ENCODE measurements at places on chromosomes 13 and 19. TPM values are rescaled to one million over a fixed set of nuclear protein-coding genes. Genes with fewer than 3 reads are reported as not detected.

The TRPM4 gene
- 18.6 TPM for total RNA-seq

The B9D2 gene
- total RNA-seq, result 2.5 TPM

The PLD3 gene
- 56.8 TPM for total RNA-seq

The ZNF880 gene
- total RNA-seq, result 20.4 TPM

The PSG2 gene
- total RNA-seq, result not detected

The KANK3 gene
- 2.9 TPM for total RNA-seq

The CYP2A7 gene
- total RNA-seq, result not detected

The KLK3 gene
- total RNA-seq, result not detected

The TSSK6 gene
- 0.57 TPM for total RNA-seq

The R3HDM4 gene
- 68.6 TPM for total RNA-seq

The CAPN12 gene
- total RNA-seq, result 1.5 TPM

The KASH5 gene
- not detected for total RNA-seq
